ENCODE measurements at places on chromosomes 1 and 21.

DNA sequence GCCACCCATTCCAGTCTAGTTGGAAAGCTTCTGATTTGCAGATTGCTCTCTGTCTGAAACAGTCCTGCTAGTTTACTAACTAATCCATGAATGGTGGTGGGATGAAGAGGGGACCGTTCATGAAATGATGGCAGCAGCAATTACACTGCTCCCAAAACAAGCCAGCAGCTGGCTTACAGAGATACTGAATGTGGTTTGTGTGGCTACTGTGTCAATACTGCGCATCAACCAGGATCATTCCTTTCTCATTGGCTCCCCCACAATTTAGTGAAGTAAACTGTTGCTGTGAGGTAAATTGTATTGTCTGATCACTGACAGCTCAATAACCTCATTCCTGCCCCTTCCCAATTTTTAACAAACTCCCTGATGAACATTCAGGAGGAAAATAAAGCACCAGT is 191.3 kb upstream of the LMO4 start:
- no peak for DNase-seq

DNA sequence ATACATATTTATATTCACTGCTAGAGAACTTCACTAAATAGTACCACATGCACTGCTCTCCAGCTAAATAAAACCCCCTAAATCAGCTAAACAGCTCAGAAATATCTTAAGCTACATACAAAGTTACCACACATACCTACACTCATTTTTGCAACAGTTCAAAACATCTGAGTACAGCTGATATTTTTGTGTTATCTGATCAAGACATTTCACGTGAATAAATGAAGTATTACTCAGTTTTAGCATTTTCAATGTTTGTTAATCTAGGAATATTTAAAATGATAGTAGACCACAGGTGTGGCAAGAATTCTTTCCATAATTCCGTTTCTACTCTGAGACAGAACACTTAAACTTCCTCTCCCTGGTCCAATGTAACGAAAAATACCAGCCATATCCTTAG is 20.8 kb downstream of the EVI5 start:
- DNase-seq = peak; percentile 4

- no peak for DNase-seq
Measured at GRCh38 chr1:217943361-217943760, 312.2 kb downstream of the SPATA17 start.

DNA sequence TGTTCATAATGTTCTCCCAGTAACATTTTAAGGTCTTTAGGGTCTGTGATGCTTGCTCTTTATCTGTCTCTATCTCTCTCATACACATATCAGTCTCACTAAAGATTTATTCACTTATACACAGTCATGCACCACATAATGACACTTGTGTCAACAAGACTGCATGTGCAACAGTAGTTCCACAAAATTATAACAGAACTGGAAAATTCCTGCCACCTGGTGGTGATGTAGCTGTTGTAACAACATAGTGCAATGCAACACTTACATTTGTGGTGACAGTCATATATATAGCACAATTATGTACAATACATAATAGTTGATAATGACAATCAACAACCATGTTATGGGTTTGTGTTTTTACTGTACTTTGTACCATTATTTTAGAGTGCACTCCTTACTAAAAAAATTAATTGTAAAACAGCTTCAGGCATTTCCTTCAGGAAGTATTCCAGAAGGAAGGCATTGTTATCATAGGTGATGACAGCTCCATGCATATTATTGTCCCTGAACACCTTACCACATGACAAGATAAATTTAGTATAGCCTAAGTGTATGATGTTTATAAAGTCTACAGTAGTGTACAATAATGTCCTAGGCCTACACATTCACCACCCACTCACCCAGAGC is 8.1 kb downstream of the TDRD5 start:
- DNase-seq = peak; percentile 22

DNA sequence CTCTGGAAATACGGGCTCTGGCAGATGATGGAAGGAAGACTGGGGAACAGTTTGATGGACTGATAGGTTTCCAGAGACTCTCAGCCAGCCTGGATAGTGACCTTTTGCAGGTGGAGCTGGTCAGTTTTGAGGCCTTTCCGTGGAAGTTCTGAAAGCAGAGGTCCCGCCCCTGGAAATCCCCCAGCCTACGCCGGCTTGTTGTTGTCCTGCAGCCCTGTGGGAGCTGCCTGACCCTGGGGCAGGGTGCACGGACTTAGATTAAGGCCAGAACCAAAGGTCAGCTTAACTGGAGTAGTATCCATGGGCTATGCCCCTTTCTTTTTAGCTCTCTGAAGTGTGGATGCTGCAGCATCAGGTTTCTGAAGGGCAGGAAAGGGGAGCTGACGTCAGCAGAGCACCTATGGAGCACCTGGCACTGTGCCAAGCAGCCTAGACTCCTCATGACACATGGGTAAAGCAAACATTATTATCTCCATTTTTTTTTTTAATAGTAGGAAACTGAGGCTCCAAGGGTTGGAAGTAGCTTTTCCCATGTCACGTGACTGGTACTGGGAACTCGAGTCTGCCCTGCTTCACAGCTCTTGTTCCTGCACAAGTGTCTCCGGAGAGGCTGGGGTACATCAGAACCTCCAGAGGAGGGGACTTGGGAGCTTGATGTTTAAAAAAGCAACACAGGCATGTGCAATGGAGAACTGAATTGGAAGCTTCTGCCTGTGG is 38.5 kb downstream of the IER5 start:
- no peak for DNase-seq

GRCh38 chr1:151416231-151416630 is 16.9 kb downstream of the PSMB4 start:
- peak; percentile 64 for DNase-seq

DNA sequence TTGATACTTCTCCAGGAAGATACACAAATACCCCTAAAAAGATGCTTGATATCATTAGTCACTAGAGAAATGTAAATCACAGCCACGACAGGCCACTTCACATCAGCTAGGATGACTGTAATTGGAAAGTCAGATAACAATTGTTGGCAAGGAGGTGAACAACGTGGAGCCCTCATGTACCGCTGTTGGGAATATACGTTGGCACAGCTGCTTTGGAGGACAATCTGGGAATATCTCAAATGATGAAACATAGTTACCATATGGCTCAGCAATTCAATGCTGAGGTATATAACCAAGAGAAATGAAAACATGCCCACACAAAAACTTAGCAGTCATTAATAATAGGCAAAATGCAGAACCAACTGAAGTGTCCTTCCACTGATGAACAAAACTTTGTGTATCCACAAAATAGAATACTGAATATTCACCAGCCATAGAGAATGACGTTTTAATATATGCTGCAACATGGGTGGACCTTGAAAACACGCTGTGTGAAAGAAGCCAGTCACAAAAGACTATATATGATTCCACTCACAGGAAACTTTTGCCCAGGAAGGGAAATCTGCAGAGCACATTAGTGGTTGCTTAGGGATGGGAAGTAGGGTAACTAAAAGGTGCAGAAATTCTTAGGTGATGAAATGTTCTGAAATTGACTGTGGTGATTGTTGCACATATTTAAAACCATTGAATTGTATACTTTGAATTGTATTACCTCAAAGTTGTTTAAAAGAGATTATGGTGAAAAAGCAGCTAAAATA is 95.4 kb downstream of the AHCTF1 start:
- DNase-seq = peak; percentile 40

DNA sequence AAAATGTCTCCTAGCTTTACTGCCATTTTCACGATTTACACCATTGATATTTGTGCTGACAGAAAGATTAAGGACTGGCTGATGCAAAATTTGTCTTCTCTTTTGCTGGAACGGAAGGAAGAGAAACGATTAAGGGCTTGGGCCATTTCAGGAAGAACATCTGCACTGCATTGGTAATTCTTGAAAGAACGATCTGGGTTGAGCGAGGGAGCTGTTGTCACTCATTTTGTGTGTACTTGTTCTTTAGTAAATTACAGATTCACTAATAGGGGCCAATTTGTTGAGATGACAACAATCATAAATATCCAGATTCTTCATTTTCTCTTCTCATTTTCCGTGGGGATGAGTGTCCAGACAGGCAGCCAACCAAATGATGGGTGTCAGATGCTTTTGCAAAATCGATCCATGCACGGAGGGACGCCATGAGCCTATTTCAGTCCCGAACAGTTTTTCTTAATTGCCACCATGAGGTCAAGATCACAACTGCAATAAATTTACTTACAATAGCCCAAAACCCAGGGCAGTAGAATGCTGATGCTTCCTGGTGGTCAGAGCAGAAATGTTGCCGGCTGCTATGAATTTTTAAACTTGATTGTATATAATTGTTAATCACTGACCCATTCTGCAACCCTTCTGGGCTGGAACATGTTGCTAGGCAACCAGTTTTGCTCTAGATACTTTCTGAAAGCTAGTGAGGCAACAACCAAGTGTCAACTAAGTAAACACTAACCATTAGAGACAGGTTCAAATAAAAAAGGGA is 132.4 kb upstream of the TIAM1 start:
- no peak for DNase-seq

- DNase-seq = no peak
Measured at GRCh38 chr1:61202854-61203598, 120.7 kb downstream of the NFIA start.

DNA sequence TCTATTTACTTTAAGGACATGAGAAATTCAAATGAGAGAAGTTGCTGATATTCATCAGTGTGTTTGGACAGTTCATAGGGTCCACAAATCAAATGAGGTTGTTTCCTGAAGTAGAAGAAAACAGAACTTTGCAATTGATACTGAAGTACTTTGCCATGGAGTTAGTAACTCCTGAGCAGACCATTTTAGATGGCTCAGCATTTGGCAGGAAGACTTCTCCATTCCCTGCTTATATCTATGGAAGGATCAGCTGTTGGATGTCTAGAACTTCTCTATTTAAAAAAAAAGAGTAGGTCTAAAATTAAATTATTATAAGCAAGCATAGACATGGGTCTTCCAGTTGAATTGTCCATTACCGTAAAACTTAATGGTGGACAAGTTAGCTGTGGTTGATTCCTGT is 5.1 kb downstream of the TMEM167B start:
- no peak for DNase-seq

- DNase-seq = no peak
Measured at GRCh38 chr1:248825573-248825908, 174 bp downstream of the SH3BP5L start.

DNA sequence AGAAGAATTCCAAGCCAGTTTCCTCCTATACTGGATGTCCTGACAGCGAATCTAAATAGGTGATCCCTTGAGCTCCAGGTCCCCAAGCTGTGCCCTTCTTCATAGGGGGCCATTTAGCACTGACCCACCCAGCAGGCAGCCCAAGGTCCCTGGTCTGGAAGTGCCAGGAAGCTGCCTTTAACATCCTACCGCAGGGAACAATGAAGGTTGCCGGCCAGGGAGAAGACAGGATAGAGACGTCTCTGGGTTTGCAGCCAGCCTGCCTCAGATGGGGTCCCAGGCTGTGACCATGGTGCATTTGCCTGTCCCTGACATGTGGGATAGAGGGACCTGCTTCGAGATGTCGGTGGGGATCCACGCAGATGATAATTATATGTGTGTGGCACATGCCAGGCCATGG is 2.7 kb upstream of the RIPK4 start:
- DNase-seq = no peak

DNA sequence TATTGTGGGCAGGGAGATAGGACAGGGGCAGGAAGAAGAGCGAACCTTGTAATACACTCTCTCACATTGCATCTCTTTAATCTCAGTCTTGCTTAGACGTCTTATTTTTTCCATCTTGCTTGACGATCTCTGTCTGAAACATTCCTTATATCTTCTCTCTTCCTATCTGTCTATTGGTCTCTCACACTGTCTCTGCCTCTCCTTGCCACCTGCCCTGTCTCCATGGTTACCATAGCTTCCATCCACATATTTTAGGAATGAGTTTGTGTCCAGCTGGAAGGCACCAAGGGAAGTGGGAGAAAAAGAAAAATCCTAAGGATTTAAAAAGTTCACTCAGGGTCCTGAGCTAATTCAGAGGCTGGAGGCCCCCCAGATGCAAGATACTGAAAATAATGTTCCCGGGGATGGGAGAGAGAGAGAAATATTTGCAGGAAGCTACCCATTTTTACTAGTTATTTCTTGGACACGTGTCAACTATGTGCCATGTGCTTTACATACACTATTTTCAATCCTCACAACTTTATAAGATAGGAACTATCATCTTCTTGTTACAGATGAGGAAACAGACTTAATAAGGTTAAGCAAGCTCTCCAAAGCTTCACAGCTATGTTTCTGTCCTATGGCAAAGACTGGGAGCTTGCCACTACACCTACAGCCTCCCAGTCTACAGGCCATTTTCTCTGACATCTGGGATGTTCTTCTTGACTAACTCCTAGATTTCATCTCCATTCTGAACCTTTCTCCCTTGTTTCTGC is 933 bp downstream of the ANKRD34A start:
- peak; percentile 88 for DNase-seq

- DNase-seq = no peak
Measured at GRCh38 chr1:172140591-172140990, 279.9 kb upstream of the C1orf105 start.

- DNase-seq = no peak
Measured at GRCh38 chr1:110734133-110734680, 59.5 kb upstream of the KCNA3 start.

- no peak for DNase-seq
Measured at GRCh38 chr1:47996406-47997226, 569 bp downstream of the TRABD2B start.

GRCh38 chr1:101136739-101137138 is 100.1 kb upstream of the S1PR1 start:
- no peak for DNase-seq

- no peak for DNase-seq
Measured at GRCh38 chr1:234214129-234214910, 158.9 kb upstream of the COA6 start.

DNA sequence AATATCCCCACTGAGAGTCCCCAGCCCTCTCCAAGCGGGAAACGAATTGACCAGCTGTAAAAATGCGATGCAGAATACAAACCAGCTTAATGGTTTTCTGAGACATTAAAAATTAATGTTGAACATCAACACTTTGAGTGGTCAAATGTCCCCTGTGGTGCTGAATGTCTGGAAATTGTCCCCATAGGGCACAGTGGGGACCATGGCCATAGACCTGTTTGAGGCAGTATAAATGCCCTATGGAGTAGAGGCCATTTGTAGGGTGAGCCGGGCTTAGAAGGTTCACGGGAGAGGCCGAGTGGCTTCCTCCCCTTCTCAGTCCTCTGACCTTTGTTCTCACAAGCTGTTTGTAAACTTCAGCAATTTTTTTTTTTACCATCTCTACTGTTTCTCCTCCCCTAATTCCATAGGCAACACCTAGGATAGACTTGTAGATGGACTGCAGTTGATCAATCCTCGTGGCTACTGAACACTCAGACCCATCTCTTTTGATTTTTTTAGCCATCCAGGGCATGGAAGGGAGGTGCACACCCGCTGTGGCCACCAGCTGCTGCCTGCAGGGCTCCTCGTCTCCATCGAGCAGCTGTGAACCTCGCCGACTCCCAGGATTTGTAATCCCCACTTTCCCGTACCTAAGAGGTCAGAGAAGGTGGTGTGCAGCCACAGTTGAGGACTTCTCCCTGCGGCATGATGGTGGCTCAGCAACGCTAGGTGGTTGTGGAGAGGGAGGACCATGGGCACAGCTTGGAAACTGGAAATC is 41.0 kb downstream of the KAZN start:
- no peak for DNase-seq

- DNase-seq = no peak
Measured at GRCh38 chr1:18537386-18538306, 56.9 kb downstream of the KLHDC7A start.

GRCh38 chr1:201250326-201251011 is 32.8 kb upstream of the PKP1 start:
- DNase-seq = no peak
